ENCODE measurements at places on chromosomes 16 and 17.
A peak's percentile ranks its signal among the peaks of the same experiment; 100 is the strongest.

DNA sequence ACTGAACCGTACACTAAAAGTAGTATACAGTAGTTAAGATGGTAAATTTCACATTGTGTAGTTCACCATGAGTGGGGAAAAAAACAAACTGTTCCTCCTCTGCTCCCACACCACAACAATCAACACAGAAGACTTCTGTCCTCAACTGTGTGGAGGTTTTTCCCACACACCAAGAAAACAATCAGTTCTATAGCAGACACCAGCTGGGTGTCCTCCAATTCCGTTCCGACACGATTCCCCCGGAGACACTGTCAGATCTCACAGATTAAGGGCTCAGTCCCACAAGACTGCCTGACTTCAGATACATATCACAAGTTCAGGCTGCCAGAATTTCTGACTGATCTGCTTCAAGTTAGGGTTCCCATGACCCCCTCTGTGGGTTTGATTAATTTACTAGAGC, 31.8 kb downstream of the BBS2 start:
- H3K27ac ChIP-seq = no peak overlapping the region
- no peak for DNase-seq
- H3K4me1 ChIP-seq = no peaks in the 10 kb centered on the region
- H3K36me3 ChIP-seq = no peaks in the 10 kb centered on the region
- no peak overlapping the region for H3K4me3 ChIP-seq

- H3K27ac ChIP-seq = peak within 1 kb of the TSS; percentile 99
- peaks cover 2% of the 10 kb centered on the region for H3K36me3 ChIP-seq
- peak within 1 kb of the TSS; percentile 71 for H3K4me3 ChIP-seq
Measured at GRCh38 chr17:48610282-48611211, at the start of gene HOXB7. Gene HOXB7 (minus strand): TSS chr17:48611017. CDS start chr17:48610918, 99 bp downstream.

GRCh38 chr16:81807767-81808358, 28.8 kb downstream of the PLCG2 start:
- no peaks in the 10 kb centered on the region for H3K36me3 ChIP-seq
- no peak for DNase-seq
- no peak overlapping the region for H3K4me3 ChIP-seq
- no peaks in the 10 kb centered on the region for H3K27me3 ChIP-seq

DNA sequence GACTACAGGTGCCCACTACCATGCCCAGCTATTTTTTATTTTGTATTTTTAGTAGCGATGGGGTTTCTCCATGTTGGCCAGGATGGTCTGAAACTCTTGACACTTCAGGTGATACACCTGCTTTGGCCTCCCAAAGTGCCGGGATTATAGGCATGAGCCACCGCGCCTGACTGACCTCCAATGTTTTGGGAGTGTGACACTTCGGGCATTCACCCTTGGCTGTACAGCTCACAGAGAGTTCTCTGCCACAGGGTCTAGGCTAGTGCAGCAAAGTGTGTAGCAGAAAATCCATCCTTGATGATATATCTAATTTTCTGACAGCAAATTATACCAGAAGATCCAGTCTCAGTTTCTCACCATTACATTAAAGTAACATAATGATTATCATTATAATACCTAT, 14.1 kb downstream of the FAM20A start:
- no peaks in the 10 kb centered on the region for H3K36me3 ChIP-seq
- DNase-seq = no peak
- no peak overlapping the region for H3K4me3 ChIP-seq

DNA sequence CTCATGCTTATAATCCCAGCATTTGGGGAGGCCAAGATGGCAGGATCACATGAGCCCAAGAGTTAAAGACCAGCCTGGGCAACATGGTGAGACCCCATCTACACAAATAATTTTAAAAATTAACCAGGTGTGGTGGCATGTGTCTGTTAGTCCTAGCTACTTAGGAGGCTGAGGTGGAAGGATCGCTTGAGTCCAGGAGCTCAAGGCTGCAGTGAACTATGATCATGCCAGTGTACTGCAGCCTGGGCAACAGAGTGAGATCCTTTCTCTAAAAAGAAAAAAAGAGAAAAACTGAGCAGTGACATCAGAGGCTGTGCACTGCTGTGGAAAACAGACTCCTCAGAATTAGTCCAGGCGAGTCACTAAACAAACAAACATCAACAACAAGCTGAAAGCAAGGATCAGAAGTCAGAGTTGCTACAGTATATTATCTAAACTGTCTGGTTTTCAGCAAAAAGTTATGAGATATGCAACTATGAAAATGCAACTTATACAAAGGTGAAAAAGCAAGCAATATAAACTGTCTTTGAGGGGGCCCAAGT, 39.3 kb downstream of the CBFB start:
- DNase-seq = no peak
- no peaks in the 10 kb centered on the region for H3K27me3 ChIP-seq
- no peak overlapping the region for H3K27ac ChIP-seq

Data from Panc1 (cell line).